ENCODE measurements at places on chromosomes 2 and 18. TPM values are rescaled to one million over a fixed set of nuclear protein-coding genes. Genes with fewer than 3 reads are reported as not detected.

- no peak for DNase-seq
Measured at GRCh38 chr2:133444465-133444864, 123.8 kb downstream of the NCKAP5 start.

The LYG2 gene
- total RNA-seq = not detected

DNA sequence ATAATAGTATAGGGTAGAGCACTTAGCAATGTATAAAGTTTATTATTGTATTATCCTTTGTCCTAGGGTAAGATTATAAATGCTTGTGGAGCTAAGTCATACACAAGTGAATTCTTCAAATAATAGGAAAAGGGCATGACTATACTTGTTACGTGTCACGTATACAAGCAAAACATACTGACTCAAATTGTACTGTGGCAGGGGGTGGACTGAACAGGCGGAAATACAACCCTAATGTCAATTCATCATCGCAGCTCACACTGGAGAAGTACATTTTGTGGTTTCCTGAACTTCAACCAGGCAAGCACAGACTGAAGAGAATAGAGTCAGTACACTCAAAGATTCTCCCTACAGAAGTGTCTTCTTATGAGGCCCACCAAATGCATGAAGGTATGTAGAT, 201.0 kb downstream of the MBD2 start:
- no peak for DNase-seq

The APCDD1 gene
- total RNA-seq = 139 TPM

DNA sequence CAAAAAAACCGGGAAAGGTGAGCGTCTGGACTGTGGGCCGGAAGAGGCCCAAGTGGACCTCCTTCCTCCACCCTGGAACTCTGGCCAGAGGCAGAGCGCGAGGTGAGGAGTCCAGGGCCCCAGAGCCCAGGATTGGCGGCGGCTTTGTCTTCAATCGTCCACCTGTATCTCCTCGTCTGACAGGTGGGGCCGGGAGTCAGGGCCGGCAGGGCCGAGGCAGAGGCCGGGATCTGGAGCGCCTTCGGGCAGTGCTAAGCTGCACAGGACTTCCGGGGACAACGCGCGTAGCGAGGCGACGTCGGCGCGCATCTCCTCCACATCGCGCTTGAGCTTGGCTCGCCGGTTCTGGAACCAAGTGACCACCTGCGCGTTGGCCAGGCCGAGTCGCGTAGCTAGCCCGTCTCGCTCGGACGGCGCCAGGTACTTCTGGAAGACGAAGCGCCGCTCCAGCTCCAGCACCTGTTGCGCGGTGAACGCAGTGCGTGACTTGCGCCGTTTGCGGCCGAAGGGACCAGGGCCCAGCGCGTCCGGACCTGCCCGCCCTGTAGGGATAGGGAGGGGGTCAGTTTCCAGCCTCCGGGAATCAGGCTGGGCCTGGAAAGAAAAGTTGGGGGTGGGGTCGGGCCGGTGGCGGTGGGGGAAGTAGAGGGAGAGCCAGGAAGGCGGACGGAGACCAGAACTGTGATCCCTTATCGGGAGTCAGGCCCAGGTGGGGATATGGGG, 1.5 kb downstream of the LBX2 start:
- no peak for DNase-seq

- DNase-seq = no peak
Measured at GRCh38 chr2:100625717-100626116, 62.9 kb downstream of the PDCL3 start.

GRCh38 chr2:173881461-173881860, 83.7 kb downstream of the SP3 start:
- no peak for DNase-seq

DNA sequence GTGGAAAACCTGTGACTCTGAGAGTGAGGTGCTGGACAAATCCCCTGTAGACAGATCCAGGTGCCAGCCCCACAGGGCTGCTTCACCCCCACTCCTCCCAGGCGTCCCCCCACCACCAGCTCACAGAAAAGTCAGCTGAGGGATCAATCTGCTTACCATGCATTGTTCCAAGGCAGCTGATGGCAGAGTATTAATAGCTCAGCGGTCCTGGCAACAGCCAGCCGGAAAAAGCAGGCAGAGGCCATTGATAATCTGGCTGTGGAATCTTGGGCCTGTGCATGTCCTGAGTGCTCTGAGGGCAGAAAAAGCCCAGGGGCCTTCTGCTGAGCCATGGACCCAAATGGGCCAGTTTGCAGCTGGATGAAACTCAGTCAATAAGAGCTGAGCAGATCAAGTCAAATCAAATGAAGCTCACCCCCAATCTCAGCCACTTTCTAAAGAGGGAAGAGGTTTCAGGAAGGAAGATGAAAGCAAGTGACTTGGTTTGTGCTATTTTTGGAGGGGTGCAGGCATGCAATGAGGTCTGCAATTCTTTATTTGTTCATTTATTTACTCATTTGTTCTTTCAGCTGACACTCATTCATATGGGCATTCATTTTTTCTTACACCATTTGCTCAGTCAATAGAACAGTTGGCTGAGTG, 63.4 kb downstream of the GYPC start:
- DNase-seq = no peak

DNA sequence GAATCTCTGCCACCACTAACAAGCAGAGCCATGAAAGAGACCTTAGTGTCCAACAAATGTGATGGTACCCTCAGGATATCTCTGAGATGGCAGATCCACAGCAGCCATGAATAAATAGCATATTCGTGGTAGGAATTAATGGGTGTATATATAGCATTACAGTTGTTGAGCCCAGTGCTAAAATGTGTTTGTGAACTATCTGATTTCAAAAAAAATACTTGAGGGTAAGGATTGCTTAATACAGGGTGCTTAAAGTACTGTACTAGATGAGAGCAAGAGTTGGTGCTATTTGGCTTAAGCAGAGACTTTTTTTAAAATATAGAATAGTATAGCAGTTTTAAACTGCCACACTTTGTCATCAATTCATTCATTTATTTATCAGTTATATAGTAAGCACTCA, 101.5 kb upstream of the GALNT5 start:
- no peak for DNase-seq

The SALL3 gene
- 0.21 TPM for total RNA-seq

DNA sequence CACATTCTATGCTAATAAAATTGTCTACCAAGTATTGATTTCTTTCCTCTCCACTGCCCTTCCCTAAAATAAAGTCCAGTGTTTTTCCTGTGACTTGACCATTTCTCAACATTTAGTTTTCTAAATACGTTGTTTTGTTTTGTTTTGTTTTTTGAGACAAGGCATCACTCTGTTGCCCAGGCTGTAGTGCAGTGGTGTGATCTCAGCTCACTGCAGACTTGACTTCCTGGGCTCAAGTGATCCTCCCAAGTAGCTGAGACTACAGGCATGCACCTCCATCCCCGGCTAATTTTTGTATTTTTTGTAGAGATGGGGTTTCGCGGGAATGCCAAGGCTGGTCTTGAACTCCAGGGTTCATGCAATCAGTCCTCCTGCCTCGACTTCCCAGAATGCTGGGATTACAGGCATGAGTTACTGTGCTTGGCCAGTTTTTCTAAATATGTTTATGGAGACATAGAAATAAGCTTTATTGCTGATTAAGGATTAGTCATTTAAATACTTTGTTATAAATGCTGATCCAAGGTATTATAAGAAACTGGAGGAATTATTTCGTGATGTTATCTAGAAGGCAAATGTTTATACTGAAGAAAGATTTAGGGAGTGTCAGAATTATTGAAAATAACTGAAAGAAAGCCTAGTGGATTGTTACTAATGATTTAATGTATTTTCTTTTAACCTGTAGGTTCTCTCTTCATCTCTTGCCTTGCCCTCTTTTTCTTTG, 5.7 kb upstream of the HTR2B start:
- DNase-seq = no peak

- DNase-seq = no peak
Measured at GRCh38 chr2:109409321-109410038, 204.3 kb downstream of the SEPTIN10 start.

- DNase-seq = no peak
Measured at GRCh38 chr2:16700551-16701259, 35.1 kb upstream of the CYRIA start.

The DQX1 gene
- 1.4 TPM for total RNA-seq

GRCh38 chr2:41206004-41206403, 754.1 kb upstream of the SLC8A1 start:
- DNase-seq = no peak

DNA sequence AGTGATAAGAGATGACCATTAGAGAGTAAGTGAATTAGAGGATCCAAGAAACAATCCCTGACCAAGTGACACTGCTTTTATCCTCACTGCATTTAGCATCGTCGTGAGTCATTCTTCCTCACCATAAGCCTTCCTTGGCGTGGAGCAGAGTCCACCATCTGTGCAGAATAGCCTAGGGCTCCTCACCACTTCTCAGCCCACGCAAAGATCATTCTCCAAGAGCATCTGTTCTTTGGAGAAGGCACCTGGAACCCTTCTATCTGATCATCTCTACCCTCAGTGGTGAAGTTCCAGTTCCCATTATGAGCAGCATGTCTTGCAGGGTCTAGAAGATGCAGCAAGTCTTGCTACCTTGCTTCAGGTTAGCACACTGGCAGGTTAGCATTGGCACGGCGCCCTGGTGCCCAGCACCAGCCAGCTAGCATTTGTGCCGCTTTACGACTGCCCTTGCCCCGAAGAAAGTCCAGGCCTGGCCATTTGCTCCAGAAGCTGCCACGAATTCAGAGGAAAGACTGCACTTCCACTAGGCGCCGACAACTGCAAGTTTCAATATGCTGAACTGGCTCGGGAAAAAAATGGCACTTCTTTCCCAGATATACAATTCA, 225.8 kb downstream of the TTC32 start:
- DNase-seq = no peak

The PTPRN gene
- 17.5 TPM for total RNA-seq

DNA sequence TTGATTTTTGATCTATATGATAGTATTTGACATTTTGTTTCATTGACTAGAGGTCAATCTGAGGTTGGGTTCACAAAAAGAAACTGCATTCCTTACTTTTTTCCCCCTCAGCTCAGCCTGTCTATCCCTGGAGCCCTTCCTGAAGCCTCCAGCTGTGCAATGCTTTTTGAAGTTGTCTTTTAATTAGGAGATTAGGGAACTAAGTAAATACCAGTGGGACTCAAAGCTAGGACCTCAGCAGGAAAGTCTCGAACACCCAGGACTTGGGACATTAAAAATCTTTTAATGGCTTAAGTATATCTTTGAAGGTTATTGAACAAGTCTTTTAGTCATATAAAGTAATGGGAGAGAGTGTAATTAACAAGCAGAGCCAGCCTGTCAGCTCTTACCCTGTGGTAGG, 220.2 kb downstream of the PDE11A start:
- DNase-seq = no peak

DNA sequence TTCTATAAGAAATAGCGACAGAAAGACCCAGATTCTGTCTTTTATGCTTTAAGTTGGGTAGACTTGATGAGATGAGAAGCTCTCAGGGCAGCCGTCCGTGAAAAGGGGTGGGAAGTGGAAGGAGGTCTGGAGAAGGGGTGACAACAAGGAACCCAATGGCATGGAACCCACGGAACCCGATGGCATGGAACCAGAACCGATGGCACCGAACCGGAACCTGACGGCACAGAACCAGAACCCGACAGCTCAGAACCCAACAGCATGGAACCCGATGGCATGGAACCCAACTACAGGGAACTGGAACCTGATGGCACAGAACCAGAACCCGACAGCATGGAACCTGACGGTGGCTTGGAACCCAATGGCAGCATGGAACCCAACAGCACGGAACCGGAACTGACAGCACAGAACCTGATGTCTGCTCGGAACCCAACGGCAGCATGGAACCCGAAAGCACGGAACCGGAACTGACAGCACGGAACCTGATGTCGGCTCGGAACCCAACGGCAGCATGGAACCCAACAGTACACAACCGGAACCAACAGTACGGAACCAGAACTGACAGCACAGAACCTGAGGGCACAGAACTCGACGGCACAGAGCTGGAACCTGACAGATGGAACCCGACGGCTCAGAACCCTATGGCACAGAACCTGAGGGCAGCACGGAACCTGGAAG, 155.2 kb downstream of the TMEM18 start:
- DNase-seq = no peak

- no peak for DNase-seq
Measured at GRCh38 chr18:50880119-50880465, 1.2 kb downstream of the ME2 start.

DNA sequence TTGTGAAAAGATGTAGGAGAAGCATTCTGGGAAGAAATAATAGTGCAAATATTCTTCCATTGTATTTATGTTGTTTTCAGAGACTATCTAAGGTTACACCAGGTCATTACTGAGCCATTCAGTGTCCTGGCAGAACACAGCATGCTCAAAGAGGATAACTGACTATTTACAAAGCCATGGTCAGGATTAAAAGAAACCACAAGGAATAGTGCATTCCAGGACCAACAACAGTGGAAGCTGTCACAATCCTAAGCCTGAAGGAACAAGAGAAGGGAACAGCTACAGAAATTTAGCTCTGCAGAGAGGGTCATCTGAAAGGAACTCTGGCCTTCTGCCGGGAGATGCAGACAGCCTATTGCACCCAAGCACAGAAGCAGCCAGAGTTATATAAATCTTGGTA, 116.7 kb downstream of the DSC3 start:
- DNase-seq = no peak

- no peak for DNase-seq
Measured at GRCh38 chr18:45525301-45525700, 90.0 kb upstream of the SLC14A2 start.

DNA sequence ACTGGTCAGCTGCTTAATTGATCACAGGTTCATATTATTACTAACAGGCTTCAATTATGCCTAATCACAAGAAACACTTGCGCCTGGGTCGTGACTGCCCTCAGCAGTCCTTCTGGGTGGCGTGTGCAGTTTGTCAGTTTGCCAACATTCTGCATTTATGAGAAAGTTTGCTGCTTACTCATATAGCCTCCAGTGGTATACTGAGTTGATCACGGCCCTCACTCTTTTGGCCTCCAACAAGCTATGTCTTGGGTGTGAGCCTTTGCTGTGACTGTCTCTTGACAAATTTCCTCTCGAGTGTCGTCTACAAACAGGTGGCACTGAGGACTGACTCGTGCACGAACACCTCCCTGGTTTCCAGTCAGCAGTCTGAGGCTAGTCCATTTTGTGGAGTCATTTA, 27.3 kb downstream of the DCDC2C start:
- DNase-seq = no peak

GRCh38 chr2:71705171-71705960, 252.0 kb downstream of the DYSF start:
- DNase-seq = no peak

The RNF152 gene
- 23.6 TPM for total RNA-seq

DNA sequence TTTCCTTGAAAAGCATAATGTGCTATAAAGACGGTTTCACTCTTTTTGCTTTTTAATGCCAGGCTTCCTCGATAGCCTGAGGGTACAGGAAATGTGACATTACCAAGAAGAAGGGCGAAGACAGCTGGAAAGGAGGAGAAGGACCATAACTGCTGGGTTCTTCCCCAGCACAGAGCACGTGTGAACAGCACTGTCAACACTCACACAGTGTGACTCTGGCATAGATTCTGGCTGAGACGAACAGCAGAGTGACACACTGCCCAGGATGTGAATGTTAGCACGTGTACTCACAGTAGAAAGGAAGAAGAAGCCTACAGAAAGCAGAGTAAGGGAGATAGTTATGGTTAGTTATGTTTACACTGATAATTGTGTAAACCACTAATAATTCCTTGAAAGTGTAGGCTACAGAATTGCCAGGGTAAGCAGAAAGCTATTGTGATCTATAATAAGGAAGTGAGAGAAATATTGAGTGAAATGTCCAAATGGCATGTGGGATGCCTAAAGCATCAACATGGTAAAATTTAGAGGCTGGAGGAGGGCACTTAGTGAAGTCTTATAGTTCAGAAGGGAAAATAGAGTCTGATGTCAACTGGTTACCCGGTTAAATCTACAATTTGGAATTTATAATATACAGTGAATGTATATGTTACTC, 198.2 kb downstream of the DLGAP1 start:
- DNase-seq = no peak

The SERPINB10 gene
- total RNA-seq = not detected

The GGCX gene
- 76.2 TPM for total RNA-seq

The MAP4K4 gene
- total RNA-seq = 82.0 TPM
